Tibial nerve (tissue), 4 donors: ENCODE measurements at places on chromosomes 7 and 10. TPM values are rescaled to one million over a fixed set of nuclear protein-coding genes. Genes with fewer than 3 reads are reported as not detected.

Gene MPLKIP
- 48.9 TPM for total RNA-seq

Gene ADCYAP1R1
- total RNA-seq, result 0.44 TPM

Gene PDE1C
- total RNA-seq, result 13.1 TPM

Gene UPK3B
- 8.6 TPM for total RNA-seq

Gene BUD31
- 75.4 TPM for total RNA-seq

Gene MTG1
- 28.7 TPM for total RNA-seq

Gene MASTL
- 11.8 TPM for total RNA-seq

Gene NODAL
- total RNA-seq, result not detected

Gene ACTL6B
- total RNA-seq, result not detected
